ENCODE measurements at places on chromosomes 2 and 18.

DNA sequence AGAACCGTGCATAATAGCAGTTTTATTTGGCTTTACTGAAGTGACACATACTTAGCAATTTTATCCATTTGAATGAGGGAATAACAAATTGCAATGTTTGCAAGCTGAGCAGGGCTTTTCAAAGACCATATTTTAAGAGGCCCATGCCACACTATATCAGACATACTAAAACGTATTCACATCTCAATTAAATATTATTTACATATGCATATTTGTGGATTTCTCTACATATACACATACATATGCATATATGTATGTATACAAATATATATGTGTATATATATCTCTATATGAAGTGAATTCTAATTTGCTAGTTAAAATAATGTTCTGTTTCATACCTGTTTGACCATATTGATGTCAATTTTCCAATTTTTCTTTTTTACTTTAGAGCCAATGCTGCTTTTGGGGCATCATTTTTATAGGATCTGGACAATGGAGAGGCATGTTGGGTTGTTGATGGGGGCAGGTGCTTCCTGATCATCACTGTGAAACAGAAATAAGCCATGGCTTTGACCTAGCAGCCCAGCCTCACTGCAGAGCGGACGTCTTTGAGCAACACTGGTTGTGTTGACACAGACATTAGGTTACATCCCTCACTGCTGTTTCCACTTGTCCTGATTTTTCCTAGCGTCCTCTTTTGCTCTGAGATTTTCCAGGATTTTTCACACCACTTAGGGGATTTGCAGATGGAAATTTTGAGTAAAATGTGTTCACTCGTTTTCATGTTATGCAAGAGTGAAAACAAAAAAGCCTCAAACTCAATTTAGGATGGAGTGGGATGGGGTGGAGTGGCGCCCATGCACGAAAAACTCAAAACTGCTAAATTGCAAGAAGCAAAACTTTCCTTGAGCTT is 56.9 kb downstream of the RDH14 start:
- DNase-seq, result no peak

- peak; percentile 83 for DNase-seq
Observed at GRCh38 chr2:197360744-197361156, 50.2 kb upstream of the ANKRD44 start.

GRCh38 chr18:36340246-36340645 is 42.7 kb downstream of the FHOD3 start:
- DNase-seq, result no peak

- DNase-seq, result no peak
Observed at GRCh38 chr2:99877963-99878362, 264.4 kb downstream of the AFF3 start.

DNA sequence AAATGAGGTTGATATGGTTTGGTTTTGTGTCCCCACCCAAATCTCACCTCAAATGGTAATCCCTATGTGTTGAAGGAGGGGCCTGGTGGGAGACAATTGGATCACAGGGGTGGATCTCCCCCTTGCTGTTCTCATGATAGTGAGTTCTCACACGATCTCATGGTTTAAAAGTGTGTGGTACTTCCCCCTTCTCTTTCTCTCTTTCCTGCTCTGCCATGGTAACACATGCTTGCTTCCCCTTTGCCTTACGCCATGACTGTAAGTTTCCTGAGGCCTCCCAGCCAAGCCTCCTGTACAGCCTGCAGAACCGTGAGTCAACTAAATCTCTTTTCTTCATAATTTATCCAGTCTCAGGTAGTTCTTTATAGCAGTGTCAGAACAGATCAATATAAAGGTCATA is 24.7 kb upstream of the FAM124B start:
- no peak for DNase-seq

- DNase-seq, result peak; percentile 42
Observed at GRCh38 chr2:146321175-146321574, 1523.7 kb upstream of the ACVR2A start.

DNA sequence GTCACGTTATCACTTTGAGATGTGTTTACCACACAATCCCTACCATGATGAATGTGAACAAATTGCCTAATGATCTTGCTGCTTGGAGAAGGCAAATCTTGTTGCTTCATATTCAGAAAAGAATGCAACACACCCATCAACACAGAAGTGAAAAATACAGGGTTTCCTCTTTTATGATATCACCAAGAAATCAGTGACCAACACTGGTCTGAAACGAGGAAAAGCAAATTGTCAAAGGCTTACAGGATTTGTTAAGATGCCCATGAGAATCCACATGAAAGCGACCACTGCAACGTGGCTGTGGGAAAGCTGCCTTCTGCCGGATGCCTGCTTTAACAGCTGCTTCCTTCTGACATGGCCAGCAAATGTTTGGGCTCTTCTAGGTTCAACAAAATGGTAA is 397.6 kb upstream of the LRATD1 start:
- DNase-seq, result no peak

- DNase-seq, result no peak
Observed at GRCh38 chr2:112884869-112885505, 26.0 kb upstream of the IL37 start.

DNA sequence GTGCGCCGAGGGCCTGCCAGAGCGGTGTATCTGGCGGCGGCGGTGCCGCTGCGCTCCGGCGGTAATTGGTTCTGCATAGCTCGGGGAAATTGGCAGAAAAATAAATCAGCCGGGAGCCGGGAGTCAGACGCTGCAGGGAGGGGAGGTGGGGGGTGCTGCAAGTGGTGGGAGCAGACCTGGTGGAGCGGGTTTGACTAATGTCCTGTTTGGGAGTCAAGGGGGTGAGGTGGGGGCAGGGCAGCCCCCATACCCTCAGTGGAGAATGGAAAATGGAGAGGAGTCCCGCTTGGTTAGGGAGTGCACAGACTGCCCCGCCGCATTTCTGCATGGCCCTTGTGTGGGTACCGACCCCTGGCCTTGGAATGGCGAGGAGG is 107.3 kb downstream of the DYSF start:
- no peak for DNase-seq

GRCh38 chr2:174121612-174122011 is 126.7 kb downstream of the OLA1 start:
- no peak for DNase-seq

DNA sequence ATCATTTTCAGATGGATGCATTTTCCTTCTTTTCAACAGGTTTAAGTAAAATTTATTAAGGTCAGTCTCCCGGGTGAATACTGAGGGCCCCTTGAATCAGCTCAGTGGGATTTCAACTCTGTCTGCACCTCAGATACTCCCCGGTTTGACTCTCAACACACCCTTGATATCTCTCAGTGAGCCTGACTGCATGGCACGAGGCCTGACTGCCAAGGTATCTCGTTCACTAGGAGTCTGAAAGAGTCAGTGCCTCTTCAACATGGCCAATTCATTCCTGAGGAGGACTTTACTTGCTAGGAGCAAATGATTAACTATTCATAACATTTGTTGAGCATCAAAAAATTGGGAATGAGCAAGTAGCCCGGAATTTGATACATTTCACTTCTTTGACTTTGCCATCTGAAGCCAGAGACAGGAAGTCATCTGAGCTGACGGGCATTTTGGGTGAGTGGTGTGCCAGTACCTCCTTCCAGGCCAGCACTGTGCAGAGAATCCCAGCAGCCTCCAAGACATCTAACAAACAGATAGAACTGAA is 81.0 kb downstream of the VAPA start:
- DNase-seq, result no peak

- no peak for DNase-seq
Observed at GRCh38 chr2:51881673-51882072, 849.7 kb upstream of the NRXN1 start.

GRCh38 chr18:11502368-11502767 is 107.0 kb upstream of the SLC35G4 start:
- peak; percentile 35 for DNase-seq

DNA sequence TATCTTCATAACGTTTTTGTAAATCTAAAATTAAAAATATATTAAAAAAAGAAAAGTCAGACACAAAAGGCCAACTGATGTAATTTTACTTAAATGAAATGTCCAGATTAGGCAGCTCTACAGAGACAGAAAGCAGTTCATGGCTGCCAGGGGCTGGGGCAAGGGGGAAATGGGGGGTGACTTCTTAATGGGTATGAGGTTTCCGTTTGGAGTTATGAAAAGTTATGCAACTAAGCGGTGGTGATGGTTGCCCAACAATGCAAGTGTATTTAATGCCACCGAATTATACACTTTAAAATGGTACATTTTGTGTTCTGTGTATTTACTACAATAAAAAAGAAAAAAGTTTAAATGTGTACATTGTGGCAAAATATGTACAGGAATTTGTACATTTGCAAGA is 70.2 kb upstream of the TEX51 start:
- DNase-seq, result no peak

DNA sequence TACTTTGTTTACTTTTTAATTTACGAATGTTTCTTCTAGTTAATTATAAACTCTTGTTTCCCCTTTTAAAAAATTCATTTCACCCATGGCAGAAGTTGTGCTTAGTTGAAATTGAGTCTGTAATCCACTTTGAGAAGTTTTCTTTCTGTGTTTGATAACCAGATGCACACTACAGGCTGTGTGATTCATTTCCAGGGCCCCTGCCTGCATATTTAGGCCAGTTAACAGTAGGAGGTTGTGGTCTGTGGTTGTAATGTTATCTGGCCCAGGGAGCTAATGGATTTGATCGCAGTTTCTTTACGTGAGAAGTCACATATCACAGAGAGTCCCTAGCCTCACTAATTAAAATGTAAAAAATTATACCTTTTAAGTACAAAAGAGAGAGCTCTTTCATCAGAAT is 3.3 kb downstream of the CDH7 start:
- DNase-seq, result no peak

GRCh38 chr2:105784589-105784988 is 39.9 kb downstream of the NCK2 start:
- no peak for DNase-seq

DNA sequence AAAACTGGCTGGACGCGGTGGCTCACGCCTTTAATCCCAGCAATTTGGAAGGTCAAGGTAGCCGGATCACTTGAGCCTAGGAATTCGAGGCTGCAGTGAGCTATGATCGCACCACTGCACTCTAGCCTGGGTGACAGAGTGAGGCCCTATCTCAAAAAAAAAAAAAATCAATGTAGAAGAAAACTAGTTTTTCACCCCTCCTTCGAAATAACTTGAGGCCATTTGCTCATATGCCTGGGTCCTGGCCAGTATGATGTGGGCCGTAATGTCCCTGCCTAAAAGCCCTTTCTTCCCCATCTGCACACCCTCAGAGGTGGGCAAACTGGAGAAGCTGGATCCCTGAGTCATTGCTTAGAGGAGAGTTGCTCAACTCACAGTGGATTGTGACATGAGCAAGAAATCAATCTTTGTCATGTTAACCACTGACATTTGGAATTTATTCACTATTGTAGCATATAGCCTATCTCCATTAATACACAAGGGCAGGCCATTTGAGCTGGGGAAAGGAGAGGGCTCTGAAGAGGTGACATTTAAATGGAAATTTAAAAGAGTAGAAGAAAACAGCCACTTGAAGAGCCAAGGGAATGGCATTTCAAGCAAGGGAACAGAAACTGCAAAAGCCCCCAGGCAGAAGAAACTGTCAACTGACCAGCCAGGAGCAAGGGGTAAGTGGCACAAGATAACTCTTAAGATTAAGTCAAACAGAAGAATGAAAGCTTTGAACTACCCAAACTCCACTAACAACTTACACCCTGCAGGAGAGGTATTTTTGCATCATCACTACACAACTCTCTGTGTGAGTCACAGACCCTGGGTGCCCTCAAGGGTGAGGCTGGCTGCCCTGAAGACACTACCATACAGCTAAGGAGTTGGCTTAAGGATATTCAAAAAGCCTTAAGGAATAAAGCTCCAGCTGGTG is 7.6 kb upstream of the METTL21A start:
- DNase-seq, result peak; percentile 61

DNA sequence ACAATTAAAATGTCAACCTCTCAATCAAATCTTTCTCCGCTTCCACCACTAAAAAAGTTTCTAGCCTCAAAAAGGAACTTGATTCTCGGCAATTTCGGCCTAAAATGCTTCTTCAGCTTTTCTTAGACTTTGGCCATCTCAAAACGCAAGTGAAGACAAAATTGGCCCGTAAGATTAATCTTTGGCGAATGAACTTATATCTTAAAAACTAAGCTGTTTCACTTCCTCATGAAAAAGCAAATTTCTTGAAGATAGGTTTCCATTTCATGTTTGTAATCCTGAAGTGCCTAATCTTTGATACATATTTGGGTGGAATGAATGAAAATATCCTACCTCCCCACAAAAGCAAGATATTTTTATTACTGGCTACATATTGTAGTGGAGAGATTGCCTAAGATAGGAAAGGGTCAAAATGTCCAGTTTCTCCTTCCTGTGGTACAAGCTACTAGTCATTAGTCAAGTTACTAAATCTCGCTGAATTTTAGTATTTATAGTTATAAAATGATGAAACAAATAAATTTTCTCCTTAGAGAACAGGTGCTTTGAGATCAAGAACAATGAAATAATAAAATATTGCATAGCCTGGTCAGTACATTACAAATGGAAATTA is 85.4 kb upstream of the ZEB2 start:
- no peak for DNase-seq

DNA sequence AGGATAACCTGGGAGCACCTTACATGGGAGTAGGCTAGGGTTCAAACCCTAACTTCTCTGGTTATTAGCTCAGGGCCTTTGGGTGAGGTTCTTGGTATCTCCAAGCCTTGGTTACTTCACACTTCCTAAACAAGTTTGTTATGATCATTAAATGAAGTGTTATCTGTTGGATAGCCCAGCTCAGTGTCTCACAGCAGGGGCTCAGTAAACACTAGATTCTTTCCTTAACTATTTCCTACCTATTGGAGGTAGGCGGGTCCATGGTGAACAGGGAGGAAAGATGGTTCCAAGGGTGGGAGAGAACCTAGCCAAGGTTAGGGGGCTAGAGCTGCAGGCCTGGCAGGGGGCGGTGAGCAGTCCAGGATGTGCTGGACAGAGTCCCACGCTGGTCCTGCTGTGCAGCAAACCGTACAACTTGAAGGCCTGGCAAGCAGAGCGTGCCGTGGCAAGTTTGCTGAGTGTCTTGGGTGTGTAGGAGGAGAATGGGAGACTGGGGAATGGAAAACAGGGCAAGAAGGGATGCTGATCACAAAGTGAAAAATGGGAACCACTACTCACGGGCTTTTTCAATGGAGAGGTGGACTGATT is 259.1 kb downstream of the PRKCE start:
- DNase-seq, result no peak

DNA sequence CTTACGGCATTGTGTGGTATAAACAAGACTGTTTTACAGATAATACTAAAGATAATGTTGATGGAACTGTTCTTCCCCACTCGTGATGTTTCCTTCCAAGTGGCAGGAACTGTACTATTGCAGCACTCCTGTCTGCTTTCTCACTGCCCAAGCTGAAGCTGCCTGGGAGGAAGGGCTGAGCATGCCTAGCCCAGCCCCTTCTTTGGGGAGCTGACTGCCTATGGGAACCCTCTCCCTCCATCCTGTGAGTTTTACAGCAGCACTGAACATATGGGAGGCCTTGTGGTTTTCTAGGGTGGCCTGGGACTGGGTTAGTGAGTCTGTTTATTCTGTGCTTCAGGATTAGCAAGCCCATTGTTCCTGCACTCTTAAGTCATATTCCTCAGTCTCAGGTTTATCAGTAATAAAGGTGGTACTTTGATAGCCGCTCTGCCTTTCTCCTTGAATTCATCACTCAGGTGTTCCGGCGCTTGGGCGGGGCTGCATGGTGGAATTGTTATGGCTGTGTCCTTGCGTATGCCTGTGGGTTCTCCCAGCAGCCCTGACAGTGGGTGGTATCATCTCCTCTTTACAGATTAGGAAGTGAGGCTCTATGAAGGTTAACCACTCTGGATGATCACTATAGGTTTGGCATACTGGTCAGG is 379.7 kb downstream of the PTPRM start:
- DNase-seq, result peak; percentile 79

GRCh38 chr2:224820283-224820991 is 104.3 kb upstream of the CCDC195 start:
- peak; percentile 40 for DNase-seq

GRCh38 chr2:46259777-46260168 is 37.4 kb upstream of the EPAS1 start:
- DNase-seq, result no peak

Data from fibroblast of lung (primary cell).